LHCN-M2 (cell line): ENCODE measurements at places on chromosomes 3 and 15.

DNA sequence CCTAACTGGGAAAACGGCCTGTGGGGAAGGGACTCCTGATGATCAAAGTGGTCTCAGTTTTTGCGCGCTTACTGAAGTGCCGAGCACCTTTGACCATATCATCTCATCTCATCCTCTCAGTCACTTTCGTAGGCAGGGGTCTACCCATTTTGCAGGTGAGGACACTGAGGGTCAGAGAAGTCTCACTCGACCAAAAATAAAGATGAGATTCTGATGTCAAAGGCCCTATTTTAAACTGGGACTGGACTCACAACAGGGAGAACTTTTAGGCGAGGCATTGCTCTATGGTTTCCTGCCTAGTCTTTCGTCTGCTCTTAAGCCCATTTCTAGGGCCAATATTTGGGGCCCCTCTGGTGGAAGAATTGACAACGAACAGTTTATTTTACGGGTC, 830 bp downstream of the SLC6A11 start:
- DNase-seq, result no peak

DNA sequence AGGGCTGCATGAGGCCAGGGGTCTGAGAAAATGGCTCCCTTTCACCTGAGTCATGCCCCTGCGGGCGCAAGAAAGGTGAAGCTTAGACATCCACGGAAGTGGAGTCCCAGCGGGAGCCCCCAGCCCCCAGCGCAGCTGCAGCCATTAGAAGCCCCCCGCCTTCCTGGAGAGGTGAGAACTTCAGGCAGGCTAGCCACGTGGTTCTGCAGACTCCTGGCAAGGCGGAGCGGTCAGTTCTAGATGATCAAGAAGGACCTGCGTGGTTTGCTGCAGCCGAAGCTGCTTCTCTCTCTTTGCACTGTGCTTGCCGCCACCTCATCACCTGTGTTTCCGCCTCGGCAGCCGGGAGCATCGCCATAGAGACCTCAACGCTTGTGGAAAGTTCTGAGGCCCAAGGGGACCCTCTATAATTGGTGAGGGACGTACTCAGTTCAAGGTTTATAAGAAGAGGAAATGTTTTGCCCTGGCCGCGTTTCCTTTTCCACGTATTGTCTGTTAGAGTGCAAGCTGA, 15.8 kb upstream of the KCNMB3 start:
- no peak for DNase-seq

DNA sequence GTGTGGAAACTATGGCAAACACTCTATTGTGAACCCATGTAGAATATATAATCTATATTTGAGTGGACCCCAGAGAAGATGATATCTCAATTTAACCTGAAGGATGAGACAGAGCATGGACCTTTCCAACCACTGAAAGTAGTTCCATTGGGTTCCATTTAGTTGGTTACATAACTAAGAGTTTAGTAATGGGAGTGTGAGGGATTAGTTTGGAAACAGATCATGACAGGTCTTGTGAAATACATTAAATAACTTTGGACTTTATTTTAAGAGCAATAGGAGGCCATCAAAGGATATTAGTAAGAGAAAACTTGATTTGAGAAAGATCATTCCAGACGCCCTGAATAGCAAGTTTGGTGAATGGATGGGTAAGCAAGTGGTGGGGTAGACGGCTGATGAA, 487.2 kb upstream of the ROBO2 start:
- DNase-seq, result no peak

- no peak for DNase-seq
These were observed 25.8 kb downstream of the ANP32A start for GRCh38 chr15:68794863-68795262.

DNA sequence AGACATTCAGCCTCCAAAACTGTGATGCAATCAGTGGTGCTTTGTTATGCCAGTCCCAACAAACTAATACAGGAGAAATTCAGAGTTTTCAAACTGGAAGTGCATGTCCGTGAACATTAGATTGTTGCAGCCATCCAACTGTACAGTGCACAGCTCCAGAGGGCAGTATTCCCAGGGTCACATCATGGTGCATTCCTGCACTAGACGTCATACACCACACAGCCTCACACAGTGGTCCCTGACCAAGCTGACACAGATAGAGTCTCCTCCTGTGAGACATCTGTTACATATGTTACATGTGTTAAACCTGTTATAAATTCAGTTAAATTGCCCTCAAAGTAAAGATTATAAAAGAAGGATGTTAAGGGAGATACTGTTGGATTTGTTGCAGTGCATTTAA, 209.0 kb downstream of the LRRN1 start:
- DNase-seq, result no peak

GRCh38 chr3:131396170-131396569, 14.6 kb downstream of the NUDT16 start:
- peak; percentile 58 for DNase-seq

DNA sequence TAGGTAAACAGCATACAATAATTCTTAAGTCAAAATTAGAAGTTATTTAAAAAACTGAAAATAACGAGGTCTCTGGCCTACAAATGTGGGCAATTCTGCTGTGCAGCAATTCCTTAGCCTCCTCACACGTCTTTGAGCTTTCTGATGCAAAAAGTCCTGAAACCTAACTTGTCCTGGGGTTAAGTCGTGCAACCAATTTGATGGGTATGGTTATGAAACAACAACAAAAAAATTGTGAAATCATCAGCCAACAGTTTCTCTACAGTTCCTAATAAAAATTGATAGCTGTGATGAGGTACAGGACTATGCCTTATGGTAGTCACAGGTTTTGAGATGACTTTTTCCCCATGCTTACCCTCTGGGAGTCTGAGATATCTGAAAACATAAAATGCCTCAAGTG, 6.5 kb upstream of the GLB1 start:
- DNase-seq, result no peak

DNA sequence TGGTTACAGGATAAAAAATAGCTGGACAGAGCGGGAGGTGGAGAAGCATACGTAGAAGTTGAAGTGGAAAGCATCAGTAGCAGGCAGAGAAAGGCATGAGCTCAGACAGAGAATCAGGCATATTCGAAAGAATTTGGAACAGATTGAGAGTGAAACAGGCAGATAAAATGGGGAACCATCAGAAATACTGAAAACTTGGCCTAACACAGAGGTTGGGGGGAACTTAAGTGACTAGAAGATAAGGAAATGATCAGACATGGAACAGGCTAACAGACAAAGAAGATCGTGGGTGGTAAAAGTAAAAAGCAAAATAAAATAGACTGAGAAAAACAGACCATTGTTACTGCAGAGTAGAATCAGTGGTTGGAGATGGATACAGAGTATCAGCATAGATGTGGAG, 32.9 kb downstream of the GTF2E1 start:
- no peak for DNase-seq

DNA sequence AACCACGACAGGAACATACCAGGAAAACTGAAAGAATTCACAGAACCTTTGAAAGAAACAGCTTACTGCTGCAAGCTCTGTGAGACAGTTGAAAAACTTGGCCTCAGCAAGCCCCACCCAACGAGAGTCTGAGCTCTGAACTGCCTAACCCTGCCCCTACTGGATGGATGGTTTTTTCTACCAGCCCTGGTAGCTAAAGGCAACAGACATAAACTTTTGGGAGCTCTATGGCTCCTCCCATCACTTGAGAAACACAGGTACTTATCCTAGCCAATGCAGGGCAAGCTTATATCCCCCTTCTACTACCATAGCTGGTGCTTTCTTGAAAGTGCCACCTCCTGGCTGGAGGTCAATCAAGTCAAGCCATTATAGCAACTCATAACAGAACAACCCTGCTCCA, 471.8 kb downstream of the GRM7 start:
- no peak for DNase-seq

DNA sequence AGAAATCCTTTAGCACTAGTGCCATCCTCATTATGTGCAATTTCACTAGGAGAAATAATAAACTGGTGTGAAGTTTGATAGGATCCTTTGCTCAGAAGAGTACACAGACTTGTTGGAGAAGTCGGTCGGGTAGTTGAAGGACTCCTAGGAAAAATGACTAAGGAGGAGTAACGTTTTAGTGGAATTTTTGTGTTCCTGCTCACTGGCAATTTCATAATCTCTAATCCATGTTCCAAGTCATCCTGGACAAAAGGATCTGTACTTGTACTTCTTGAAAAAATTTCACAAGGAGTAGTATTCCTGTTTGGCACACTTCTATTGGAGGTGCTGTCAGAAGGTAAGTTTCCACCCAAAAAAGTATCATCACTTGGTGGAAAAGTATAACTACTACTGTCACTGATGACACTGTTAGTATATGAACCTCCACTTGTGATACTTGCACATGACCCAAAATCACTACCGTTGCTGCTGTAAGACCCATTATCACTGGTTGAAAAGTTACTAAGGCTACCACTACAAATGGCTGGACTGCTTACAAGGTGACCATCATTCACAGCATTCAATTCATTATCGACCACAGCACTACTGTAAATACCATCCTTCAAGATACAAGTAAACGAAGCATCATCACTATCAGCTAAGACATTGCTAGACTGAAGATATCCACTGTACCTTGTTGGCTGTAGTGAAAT, 77.4 kb downstream of the NEDD4 start:
- peak; percentile 67 for DNase-seq

- peak; percentile 36 for DNase-seq
These were observed 31.5 kb upstream of the ZNF502 start for GRCh38 chr3:44680921-44681455.

- no peak for DNase-seq
These were observed 241.5 kb upstream of the SATB1 start for GRCh38 chr3:18666655-18667054.

GRCh38 chr15:35358824-35359223, 187.1 kb downstream of the DPH6 start:
- no peak for DNase-seq

- no peak for DNase-seq
These were observed 45.5 kb downstream of the TFG start for GRCh38 chr3:100754563-100755334.

DNA sequence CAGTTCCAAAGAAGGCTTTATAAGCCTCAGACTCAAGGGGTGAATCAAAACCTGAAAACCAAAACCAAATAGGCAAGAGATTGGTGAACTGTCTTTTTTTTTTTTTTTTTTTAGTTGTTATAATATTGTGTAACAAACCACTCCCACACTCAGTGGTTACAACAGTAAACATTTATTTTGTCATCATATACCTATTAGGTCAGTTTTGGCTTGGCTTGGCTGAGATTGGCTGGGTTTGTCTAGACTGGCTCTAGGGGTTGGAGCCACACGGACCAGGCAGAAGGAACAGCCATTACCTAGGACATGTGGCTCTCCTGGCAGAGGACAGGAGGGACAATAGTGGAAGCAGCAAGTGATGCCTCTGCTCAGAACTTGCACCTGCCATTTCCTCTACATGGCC, 26.4 kb upstream of the RYR3 start:
- DNase-seq, result no peak

GRCh38 chr15:85097725-85098124, 116.1 kb downstream of the PDE8A start:
- no peak for DNase-seq

DNA sequence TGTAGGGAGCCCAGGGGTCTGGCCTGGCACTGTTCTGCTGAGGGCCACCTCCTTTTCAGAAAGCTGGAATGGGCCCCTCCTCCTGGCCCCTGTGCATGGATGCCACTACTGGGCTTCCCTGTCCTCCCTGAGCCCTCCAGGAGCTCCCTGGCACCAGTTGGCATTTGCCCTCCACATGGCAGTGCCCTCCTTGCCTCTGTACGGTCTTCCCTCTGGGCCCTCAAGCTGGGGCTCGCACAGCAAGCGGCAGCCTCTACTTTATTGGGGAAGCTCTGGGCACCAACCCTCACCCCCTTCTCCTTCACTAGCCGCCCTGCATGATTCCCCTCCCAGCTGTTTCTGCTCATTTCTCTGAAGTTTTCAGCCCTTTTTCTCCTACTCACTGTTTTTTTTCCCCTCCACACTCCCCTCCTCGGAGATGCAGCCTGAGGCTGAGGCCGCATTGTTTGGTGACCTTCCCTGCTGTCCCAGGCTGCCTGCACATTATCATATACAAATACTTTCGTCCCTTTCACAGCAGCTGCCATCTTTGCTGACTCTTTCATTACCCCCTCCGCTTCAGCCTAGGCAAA, 127.3 kb downstream of the EEFSEC start:
- DNase-seq, result no peak

GRCh38 chr15:69530991-69531664, 78.5 kb downstream of the RPLP1 start:
- DNase-seq, result no peak

GRCh38 chr3:10248984-10249748, 907 bp downstream of the TATDN2 start:
- DNase-seq, result no peak

DNA sequence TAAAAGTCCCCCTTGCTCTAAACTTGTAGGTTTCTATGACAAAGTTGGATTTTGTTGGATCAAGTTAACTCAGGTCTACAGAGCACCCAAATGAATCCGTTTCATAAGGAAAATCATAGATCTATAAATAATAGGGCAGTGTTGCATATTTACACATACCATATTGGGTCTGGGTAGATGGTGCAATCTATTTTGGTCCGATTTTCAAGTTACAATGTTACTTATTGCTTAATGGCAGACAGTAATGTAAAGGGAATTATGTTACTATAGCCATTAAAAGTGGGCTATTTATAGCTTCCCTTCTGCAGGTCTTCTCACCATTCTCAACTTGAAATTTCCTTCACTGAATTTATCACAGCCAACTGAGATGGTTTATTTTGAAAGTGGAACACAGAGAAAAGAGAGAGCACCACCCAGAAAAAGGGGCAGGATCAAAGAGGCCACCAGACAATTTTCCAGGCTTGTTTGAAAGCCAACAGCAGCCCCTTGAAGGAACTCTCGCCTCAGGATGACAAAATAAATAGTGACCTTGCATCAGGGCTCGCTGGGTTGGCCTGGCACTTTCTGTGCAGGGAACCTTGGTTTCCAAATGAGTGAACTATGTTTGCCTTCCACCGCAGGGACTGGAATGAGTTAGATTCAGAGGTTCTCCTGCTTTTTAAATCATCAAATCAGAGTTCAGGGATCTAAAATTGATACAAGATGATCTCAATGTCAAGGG, 260.2 kb upstream of the HES1 start:
- no peak for DNase-seq

DNA sequence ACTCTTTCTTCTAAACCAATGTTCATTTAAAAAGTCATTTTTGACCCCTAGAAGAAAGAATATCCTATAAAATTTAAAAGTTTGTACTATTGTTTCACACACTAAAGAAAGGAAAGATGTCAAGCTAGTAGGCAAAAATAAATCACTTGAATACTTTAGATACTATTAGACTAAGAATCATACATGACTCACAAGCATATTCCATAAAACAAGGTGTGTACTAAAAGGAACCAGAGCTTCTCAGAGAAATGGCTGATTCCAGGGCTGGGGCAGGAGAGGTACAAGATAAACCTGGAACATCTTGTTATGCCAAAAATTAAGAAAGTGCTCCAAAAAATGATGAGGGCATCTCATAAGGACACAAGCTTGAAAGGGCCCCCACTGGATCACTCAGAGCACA, 8.7 kb downstream of the DLG1 start:
- DNase-seq, result no peak
